GDM1 (cell line): ENCODE measurements at places on chromosomes 1 and 21.

DNA sequence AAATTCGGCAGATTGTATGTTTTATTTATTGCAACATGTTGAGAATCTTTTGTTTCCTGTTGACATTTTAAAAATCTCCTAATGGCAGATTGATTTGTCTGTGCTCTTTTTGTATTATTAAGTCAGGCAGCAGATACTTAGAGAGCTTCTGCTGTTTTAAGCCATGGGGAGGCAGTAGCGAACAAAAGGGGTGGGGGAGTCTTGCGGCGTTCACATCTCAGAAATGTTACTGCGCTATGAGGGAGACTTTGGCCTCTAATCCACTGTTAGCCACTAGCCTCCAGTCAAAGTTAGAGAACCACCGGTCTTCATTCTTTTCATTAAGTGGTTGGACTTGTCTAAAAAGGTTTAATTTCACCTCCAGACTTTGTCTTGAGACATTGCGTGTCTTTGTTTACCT lies 93.6 kb downstream of the DYRK1A start:
- no peak for DNase-seq

GRCh38 chr1:207925210-207925609 lies 14.3 kb upstream of the CD34 start:
- no peak for DNase-seq

DNA sequence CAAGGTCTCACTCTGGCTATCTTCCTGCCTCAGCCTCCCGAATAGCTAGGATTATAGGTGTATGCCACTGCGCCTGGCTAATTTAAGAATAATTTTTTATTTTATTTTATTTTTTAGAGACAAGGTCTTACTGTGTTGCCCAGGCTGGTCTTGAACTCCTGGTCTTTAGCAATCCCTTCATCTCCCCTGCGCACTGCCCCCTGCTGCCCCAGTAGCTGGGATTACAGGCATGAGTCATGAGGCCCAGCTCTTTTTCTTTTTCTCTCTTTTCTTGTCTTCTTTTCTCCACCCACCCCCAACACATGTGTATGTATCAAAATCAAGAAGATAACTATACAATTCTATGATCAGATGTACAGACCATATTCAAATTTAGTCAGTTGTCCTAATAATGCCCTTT lies 87.2 kb downstream of the PEX14 start:
- no peak for DNase-seq

- DNase-seq = no peak
Observed at GRCh38 chr1:3062616-3063378, 6.2 kb upstream of the PRDM16 start.

DNA sequence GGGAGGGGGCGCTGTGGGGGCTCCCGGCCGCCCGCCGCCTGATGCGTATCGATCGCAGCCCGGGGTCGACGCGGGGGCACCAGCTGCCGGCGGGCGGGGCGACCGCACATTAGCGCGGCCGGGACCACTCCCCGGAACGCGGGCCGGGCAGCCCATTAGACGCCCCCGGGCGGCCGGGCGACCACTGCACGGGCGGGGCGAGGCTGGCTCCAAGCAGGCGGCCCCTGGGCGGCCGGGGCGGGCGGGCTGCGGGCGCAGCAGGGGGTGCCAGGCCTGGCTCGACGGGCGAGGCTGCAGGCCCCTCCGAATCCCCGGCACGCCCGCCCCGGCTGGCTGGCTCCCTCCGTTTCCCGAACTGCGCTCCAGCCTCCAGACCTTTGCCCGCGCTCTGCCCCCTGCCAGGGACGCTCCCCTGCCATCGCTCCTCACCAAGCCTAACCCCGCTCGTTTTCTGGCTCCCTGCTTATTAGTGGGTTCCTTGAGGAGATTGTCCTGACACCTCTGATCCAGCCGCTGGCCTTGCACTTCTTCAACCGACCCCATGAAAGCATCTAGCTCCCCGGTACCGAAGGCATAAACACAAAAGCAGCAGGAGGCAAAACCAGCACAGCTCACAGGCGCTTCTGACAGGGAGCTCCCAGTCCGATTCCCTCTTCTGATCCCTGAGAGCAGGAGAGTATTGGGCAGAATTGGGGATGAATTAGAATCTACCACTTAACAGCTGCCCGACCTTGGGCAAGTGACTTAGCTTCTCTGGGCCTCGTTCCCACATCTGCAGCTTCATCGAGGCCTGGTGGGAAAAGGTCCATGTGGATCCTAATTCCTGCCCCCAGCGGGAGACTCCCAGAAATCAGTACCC lies 92.6 kb upstream of the CASZ1 start:
- no peak for DNase-seq
